Keratinocyte (primary cell): ENCODE measurements at places on chromosomes 6 and 20.

DNA sequence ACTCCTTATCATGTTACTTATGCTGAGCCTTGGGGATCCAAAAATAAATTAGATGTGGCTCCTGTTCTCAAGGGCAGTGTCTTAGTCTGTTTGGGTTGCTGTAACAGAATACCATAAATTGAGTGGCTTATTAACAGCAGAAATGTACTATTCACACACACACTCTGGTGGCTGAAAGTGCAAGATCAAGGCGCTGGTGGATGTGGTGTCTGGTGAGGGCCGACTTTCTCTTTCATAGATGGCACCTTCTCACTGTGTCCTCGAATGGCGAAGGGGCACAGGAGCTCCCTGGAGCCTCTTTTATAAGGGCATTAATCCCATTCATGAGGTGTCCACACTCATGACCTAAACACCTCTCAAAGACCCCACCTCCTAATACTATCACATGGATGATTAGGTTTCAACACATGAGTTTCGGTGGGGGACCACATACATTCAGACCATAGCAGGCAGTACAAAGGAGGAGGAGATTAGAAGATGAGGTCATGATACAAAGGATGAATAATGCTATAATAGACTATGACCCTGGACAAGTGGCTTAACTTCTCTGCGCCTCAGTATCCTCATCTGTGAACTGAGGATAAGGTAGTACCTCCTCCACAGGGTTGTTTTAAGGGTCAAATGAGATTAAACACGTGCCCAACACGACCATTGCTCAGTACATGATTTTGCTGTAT lies 34.1 kb downstream of the RPP40 start:
- DNase-seq = no peak

DNA sequence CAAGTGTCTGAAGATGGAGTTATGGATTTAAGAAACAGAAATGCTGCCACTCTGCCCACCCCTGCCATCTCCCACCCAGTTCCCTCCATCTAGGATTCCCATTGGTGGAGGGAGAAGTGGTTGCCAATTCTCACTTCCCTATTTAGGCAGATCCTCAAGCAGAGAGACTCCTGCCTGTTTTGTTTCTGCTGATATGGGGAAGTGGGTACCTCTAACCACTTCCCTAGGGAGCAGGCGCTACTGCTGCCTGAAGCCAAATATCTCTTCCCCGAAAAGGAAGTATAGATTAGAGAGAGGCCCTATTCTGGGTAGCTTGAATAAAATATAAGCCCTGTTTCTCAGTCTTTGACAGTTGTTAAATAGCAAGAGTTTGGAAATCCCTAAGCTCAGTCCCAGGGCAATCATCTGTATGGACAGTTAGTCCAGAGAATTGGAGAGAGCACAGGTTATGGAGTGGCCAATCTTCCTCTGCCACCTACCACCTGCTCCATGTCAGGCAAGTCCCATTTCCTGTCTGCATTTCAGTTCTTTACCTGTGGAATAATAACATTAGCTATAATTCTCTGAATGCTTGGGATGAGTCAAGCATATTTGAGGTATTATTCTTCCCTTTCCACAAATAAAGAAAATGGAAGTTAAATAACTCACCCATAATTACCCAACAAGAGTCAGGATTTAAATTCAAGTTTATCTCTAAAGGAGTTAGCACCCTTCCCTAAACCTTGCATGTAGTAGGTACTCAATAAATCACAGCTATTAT lies 2.6 kb upstream of the ADGB start:
- DNase-seq = no peak

DNA sequence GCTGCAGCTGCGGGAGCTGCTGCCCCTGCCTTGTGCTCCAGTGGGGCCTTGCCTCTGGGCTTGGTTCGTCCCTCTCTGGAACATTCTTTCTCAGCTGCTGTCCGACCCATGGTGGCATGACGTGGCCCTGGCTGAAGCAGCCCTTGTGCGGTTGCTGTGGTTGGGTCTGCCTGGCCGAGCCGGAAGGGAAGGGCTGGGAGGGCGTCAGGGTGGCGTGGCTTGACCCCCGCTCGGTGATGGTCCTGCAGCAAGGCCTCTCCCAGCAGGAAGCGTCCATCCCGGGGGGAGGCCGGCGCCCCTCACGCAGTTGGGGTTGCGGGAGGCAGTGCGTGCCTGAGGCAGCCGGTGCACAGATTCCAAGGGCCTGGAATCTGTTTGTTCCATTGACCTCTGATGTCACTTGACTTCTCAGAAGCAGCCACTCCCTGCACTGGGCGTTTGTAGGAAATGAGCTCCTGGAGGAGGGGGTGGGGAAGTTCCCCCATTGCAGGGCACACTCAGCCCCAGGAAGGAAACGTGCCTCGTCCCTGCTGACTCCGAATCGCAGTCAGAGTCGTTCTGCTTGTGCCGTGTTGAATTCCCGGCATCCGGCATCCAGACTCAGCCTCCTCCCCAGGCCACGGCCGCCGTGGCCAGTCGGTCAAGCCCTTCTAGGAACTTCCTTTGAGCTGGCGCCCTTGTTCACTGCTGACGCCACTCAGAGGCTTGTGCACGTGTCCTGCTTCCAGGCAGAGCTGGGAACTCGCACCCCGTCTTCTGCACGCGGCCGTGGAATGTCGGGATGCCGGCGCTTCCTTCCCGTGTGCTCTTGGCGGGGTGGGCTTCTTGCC lies 9.7 kb upstream of the TNFRSF6B start:
- DNase-seq = no peak

DNA sequence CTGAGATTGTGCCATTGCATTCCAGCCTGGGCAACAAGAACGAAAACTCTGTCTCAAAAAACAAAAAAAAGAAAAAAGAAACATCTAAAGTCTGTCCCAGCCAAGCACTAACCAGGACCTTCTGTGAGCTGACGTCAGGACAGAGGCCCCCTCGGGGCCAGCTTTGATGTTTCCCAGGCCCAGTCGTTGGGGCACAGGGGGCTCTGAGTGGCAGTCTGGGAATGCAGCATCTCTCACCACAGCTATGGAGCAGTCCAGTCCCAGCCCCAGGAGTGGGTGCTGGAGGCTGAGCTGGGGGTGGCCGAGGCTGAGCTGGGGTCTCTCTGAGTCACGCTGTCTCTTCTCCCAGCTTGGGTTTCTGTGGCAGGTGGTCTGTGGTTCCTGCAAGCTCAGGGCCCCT lies 46.0 kb upstream of the SRF start:
- DNase-seq = no peak
